SJCRH30 (cell line): ENCODE measurements at places on chromosomes 2 and 18. TPM values are rescaled to one million over a fixed set of nuclear protein-coding genes. Genes with fewer than 3 reads are reported as not detected.
A peak's percentile ranks its signal among the peaks of the same experiment; 100 is the strongest.

DNA sequence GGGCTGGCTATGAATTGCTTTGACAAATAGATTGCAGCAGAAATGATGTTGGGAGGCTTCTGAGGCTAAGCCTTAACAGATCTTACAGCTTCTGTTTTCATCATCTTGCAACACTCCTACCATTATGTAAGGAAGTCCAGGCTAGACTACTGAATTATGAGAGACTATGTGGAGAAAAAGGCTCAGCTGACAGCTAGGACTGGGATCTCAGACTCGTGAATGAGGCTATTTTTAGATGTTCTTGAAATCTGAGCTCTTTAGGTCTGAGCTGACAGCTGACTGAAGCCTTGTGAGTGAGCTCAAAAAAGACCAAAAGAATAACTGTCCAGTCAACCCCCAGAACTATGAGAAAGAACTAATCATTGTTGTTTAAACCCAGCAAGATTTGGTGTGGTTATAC is 70.3 kb downstream of the VWC2L start:
- DNase-seq = peak; percentile 51

GRCh38 chr2:219429958-219430606 is 4.6 kb upstream of the SPEG start:
- DNase-seq = no peak

DNA sequence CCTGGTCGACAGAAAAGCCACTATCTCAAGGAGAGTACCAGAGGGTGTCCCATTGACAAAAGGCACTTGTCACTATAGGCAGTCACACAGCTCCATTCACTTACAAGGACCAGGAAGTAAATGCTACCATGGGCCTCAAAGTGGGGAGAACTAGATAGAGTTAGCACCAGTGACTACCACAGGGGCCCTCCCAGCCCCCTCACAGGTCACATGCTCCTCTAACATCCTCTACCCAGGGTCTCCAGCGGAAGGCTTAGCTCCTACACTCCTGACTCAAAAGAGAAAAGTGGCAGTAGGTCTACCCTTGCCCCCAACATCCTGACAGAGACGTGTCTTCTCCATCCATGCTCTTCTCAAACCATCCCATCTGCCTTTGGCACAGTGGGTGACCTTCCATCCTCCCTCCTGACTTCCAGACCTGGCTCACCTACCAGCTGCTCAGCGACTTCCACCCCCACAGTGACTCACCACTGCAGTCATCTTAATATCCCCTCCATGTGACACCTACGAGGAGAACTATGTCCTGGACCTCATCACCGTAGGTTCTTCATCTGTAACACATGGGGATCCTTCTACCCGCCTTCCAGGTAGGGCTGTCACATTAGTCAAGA is 5.6 kb upstream of the DNMT3A start:
- DNase-seq = no peak

DNA sequence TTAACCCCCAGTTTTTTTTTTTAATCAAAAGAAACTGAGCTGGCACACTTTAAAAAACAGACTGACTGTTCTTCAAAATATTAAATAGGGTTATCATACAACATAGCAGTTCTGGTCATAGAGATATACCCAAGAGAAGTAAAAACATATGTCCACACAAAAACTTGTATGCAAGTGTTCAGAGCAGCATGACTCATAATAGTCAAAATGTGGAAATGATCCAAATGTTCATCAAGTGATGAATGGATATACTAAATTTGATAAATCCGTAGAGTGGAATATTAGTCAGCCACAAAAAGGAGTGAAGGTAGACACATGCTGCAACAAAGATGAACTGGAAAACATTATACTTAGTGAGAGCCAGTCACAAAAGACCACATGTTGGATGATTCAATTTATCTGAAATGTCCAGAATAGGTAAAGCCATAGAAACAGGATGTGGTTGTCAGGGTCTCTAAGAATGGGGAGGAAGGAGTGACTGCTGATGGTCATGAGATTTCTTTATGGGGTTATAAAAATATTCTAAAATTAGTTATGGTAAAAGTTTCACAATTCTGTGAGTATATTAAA is 5.1 kb downstream of the SMIM21 start:
- no peak for DNase-seq

- DNase-seq = no peak
These were observed 134.2 kb downstream of the CALCRL start for GRCh38 chr2:187313831-187314230.

DNA sequence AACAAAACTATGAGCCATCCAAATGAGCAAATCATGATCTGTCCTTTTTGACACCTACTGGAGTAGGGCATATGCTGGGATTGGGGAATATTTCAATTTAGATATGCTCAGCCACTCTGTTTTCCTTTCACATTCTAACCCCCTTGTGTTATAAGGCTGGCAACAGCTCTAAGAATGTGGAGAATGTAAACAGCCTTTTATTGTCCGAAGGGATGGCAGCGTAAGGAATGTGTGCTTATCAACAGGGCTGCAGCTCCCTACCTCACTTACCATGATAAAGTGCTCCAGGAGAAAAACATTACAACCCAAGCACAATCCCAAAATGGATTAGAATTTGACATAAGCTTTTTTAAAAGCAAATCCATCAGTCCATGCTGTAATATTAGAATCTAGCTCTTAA is 2.2 kb downstream of the NXPH2 start:
- peak; percentile 29 for DNase-seq

DNA sequence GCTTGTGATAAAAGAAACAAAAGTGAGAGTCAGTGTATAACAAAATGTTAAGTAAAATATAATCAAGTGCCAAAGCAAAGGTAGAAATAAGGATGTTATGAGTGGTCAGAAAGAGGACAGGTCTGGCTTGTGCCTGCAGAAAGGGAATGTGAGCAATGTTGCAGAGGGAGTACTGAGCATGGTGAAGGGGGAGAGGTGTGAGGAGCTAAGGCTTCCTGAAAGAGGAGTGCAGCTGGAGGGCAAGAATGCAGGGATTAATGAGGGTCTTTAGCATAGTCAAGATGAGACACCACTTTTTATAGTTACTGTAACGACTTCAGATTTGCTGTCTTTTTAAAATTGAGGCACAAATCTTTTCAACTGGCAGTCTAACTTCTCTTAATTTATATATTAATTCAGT is 22.0 kb upstream of the FIGN start:
- DNase-seq = no peak

DNA sequence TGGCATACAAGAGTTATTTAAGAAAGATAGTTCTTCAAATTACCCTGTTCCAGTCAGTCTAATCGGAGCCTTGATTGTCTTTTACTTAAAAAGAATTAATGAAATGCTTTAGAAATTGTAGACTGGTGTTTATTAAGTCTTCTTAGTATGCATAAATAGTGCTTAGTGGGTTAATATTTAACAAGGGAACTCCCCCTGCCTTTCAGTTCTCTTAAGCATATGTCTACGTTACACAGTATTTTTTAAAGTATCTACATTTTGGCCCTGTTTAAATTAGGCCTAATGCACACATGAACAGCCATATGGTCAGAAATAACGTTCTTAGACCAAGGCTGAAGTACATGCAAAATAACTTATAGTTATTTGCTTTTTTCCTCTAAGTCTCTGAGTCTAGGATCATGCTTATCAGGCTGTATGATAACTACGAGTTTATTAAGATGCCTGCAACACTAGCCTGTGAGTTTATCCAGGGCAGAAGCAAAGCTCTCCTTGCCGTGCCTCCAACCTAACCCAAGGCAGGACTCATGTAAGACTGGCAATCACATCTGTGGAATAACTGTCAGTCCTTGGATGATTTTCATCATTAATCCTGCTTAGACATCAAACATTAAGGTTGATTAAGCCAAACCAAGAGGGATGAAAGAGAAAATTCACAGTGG is 6.7 kb downstream of the BCL2 start:
- no peak for DNase-seq

GRCh38 chr2:47033102-47033880 is 117.7 kb upstream of the MCFD2 start:
- DNase-seq = peak; percentile 79

DNA sequence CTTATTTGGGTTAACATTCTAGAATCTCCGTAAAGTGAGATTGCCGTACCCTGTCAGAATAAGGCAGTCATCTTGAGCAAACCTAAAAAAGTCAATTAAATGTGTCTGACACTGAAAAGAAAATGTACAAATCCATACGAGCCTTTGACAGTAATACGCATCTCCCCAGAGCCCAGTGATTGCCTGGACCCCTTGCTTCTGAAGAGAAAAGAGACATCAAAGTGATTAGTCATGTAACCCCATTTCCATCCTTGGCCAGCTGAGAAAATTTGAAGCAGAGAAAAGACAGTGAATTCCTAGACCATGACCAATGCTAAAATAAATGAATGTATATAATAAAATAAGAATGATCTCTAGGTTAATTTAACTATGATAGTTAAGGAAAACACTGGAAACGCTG is 1499.4 kb downstream of the SUCLG1 start:
- peak; percentile 5 for DNase-seq

GRCh38 chr2:83386549-83386948 is 1072.5 kb downstream of the SUCLG1 start:
- DNase-seq = no peak

DNA sequence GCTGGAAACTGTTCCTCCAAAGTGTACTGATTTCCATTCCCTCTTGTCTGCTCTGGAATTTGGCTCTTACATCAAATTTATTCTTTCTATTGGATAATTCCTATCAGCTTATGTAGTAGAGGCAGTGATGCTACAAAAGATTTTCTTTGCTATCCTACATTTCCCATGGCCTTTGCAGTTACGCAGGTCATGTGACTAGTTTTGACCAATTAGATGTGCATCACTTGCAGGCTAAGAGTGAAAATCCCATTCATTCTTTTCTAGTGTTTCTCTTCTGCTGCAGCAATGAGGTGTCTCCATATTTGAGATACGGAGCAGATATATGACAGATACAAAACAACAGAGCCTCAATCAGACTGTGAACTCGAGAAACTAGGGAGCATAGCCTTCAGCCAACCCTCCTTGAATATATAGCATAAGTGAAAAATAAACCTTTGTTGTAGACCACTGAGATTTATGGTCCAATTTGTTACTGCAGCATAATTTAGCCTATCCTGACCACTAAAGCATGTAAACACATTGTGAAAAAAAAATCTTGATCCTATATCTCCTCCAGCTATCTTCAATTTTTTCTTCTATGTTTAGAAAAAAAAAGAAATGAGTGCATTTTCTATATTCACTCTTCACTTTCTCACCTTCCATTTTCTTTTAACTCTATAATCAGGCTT is 102.0 kb downstream of the HNMT start:
- no peak for DNase-seq

DNA sequence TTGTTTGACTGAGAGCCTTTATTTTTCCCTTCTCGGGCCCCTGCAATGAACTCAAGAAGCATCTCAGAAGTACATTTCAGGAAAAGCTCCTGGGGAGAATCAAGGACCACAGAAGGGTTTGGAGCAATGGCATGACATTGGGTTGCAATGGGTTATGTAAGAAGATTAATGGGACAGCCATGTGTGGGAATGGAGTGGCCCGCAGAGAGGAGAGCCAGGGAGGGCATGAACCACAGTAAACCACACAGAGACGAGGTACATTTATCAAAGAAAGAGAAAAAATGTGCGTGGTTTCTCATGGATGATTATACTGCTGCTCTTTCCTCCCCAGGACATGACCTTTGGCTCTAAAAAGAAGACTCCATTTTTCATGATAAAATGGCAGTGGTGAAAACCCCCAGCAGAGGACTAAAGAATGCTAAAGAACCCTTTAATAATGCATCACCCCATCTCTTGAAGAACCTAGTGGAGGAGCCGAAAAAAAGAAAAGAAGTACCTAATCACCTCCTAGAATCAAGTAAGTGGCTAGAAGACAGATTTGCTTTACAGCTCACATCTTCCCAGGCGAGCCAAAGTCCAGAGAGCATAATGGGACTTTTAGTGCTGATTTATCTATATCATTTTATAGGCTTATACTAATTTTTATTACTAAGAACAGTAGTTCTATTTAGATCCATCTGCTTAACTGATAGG is 1.7 kb downstream of the CFAP221 start:
- DNase-seq = no peak

DNA sequence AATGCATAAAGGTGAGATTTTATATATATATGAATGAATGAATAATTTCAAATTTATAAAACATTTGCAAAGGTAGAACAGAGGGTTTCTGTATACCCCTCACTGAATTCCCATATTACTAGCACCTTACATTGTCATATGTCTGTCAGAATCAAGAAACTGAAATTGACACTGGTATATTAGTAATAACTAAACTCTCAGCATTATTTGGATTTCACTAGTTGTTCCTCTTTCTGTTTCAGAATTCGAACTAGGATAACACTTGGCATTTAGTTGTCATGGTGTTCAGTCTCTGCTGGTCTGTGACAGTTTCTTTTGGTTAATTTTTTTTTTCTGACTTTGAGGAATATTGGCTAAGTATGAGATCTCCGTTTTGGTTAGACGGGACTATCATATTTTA is 275.9 kb downstream of the DCC start:
- DNase-seq = no peak

DNA sequence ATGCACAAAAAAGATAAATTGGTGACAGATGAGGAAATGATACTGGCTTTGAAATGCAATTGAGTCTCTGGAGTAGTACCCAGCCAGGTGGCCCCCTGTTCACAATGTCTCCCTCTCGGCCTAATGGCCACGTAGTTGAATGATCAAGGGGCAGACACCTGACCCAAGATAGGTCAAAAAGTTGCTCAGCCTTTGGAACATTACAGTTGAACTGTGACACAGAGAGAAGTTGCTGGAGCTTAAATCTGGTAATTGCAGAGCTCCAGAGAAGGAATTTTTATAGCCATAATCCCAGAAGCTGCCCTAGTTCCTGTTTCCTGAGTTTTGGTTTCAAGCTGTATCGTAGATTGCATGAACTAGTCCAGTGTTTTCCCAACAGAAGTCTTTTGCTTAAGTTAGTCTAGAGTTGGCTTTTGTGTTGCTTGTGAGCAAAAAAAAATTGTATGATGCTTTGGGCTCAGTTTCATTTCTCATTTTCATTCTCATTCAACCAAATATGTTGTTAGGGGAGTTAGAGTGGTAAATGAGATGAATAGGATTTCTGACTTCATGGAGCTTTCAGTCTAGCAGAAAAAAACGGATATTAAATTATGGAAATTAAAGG is 117.9 kb downstream of the CSRNP3 start:
- no peak for DNase-seq

Gene CDK15
- total RNA-seq = 0.20 and 0.47 TPM in 2 replicates

Gene COL6A3
- 0.04 TPM in 1 of 2 replicates, not detected in the other for total RNA-seq

Gene TPRKB
- total RNA-seq = 136 and 161 TPM in 2 replicates

Gene HOXD12
- total RNA-seq = 0.10 TPM in 1 of 2 replicates, not detected in the other

Gene ZFP36L2
- 5.1 and 5.6 TPM in 2 replicates for total RNA-seq

Gene STPG4
- total RNA-seq = 0.14 and 0.33 TPM in 2 replicates

Gene GNLY
- not detected in 2 replicates for total RNA-seq

Gene WDR33
- 52.8 and 56.1 TPM in 2 replicates for total RNA-seq

Gene HOXD10
- total RNA-seq = 1.3 and 2.2 TPM in 2 replicates
